Fibroblast of the aortic adventitia (primary cell): ENCODE measurements at places on chromosomes 7 and 10. TPM values are rescaled to one million over a fixed set of nuclear protein-coding genes. Genes with fewer than 3 reads are reported as not detected.

TMEM236 gene
- total RNA-seq, result 0.09 and 0.16 TPM in 2 replicates

STEAP4 gene
- total RNA-seq, result 1.8 and 2.1 TPM in 2 replicates

AFAP1L2 gene
- 0.18 TPM in 1 of 2 replicates, not detected in the other for total RNA-seq

SLC39A12 gene
- not detected in 2 replicates for total RNA-seq

SLC26A3 gene
- not detected in 2 replicates for total RNA-seq

LIPK gene
- not detected in 2 replicates for total RNA-seq

OR2A1 gene
- 0.27 TPM in 1 of 2 replicates, not detected in the other for total RNA-seq

IL2RA gene
- total RNA-seq, result not detected in 2 replicates

SUN3 gene
- total RNA-seq, result not detected in 2 replicates

VWC2 gene
- total RNA-seq, result not detected in 2 replicates

MUC3A gene
- total RNA-seq, result 0.16 TPM in 1 of 2 replicates, not detected in the other

MMS19 gene
- total RNA-seq, result 50.9 and 81.1 TPM in 2 replicates

NUDCD3 gene
- total RNA-seq, result 47.1 and 122 TPM in 2 replicates

UTF1 gene
- not detected in 2 replicates for total RNA-seq

NPTX2 gene
- total RNA-seq, result 0.25 and 2.5 TPM in 2 replicates

ARMC3 gene
- total RNA-seq, result 0.25 TPM in 1 of 2 replicates, not detected in the other

SUGCT gene
- 1.9 and 6.7 TPM in 2 replicates for total RNA-seq
